ENCODE measurements at places on chromosomes 1 and 21.

- no peak for DNase-seq
Measured at GRCh38 chr1:224641030-224641429, 24.9 kb downstream of the CNIH3 start.

GRCh38 chr1:234969581-234970400 lies 158.8 kb downstream of the TOMM20 start:
- no peak for DNase-seq

- DNase-seq, result no peak
Measured at GRCh38 chr1:159923203-159924024, 1.9 kb downstream of the TAGLN2 start.

DNA sequence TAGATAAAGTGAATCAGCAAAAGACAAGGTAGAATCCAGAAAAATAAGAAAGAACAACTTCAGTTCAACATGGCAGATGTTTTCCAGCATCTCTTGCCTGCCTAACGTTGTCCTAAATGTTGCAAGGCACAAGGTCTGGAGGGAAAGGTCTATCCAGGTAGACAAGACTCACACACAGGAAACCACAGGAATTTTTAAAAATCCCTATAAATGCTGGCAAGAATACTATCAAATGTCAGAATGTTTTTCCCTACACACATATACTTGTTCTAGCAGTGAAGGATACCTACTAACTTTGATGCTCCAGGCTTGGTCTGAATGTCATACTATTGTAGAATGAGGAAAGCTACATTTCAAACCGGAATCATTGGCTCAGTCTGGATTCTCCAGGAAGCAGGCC lies 10.6 kb downstream of the GJA5 start:
- no peak for DNase-seq

GRCh38 chr21:45558044-45558721 lies 15.9 kb upstream of the SLC19A1 start:
- no peak for DNase-seq

DNA sequence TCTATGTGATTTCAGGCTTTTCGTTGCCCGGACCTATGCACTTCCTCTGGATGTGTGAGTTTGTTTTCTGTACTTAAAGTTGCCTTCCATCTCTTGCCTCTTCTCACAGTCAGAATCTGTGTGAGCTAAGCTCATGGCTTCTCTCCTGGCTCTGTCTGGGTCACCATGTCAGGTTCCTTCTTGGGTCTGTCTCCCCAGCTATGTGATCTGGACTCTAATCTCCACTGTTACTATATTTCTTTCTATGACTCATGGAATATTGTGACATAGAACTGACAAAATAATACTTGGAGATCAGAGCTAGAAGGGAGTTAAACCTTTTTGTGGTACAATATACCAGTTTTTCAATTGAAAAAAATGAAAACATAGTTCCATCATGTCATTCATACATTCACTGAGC lies 172.7 kb upstream of the FGGY start:
- DNase-seq, result no peak

- no peak for DNase-seq
Measured at GRCh38 chr1:174956976-174957375, 42.8 kb upstream of the CACYBP start.

- no peak for DNase-seq
Measured at GRCh38 chr1:14549897-14550620, 48.4 kb upstream of the KAZN start.

DNA sequence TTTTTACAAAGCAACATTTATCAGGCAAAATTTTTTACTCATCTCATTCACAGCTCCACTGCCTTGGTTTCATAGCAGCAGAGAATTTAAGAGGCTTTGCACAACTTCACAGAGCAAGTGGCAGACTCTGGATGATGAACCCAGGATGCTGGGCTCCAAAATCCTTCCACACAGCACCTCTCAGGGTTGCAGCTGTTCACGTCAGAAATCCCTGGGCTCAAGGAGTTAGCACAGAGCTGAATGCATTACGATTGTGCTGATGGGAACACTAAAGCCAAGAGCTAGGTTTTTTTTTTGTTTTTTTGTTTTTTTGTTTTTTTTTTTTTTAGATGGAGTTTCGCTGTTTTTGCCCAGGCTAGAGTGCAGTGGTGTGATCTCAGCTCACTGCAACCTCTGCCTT lies 2.4 kb upstream of the HTR6 start:
- DNase-seq, result no peak

DNA sequence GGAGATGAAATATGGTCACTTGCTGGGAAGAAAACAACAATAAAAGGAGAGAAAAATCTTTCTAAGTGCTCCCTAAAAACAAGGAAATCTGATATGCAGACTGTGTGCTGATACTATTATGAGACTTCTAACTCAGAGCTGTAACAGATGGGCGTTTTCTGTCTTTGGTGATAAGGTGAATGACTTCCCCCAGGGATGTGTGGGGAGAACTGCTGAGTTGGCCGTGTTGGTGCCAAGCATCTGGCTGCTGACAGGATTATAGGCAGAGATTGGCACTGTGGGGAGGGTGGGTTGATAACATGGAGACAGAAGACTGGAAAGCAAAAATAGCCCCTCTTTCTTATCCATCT lies 438.5 kb upstream of the PLXNA2 start:
- DNase-seq, result no peak

DNA sequence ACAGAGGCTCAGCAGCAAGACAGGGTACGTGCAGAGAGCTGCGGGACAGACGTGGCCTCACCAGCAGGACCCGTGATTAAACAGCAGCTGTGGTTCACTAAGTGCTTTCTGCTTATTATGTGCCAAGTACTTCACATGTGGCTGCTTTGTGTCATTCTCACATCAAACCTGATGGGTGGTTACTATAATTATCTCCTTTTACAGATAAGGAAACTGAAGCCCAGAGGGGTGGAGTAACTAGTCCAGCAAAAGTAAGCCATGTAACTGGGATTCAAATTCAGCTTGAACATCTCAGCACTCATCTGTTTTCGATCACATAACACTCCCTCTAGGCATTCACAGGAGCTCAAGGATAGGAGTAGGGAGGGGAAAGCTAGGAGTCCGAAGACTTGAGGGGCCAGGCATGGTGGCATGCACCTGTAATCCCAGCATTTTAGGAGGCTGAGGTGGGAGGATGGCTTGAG lies 50.8 kb upstream of the CLIC4 start:
- no peak for DNase-seq

DNA sequence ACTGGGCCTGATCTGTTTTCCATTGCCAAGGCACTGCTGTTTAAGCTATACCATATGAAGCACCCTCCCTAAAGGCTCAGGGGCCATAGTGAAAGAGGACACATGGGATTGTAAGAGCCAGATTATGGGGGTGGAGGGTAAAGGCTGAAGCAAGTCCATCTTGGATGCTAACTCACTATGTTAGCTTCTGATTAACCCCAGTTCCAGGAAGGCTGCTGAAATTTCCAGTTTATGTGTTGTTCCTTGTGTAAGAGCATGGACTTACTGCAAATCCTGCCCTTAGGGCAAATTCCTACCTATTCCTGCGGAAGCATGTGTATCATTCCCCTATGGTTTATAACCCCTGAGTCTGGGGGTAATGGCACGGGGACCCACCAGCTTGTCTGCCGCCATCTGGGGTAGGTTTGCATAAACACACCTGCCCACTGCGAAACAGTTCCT lies 91.8 kb upstream of the SERBP1 start:
- DNase-seq, result no peak

DNA sequence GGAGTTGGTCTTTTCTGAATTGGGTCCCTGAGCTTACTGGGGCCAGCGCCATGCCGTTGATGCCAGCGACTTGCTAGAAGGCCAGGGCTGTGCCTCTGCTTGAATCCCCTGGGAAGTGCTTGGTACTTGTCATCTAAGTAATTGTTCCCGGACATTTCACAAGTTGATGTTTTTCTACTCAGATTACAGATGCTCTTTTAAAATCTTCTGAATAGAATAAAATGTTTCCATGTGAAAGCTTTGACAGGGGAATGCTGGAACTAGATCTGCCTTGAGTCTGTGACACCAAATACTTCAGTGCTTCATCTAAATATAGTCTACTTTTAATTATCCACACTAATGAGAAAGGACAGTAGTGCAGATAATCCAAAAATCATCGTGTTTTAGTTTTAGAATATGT lies 38.3 kb downstream of the PTGFRN start:
- DNase-seq, result no peak

- no peak for DNase-seq
Measured at GRCh38 chr1:107464827-107465226, 324.0 kb downstream of the NTNG1 start.

DNA sequence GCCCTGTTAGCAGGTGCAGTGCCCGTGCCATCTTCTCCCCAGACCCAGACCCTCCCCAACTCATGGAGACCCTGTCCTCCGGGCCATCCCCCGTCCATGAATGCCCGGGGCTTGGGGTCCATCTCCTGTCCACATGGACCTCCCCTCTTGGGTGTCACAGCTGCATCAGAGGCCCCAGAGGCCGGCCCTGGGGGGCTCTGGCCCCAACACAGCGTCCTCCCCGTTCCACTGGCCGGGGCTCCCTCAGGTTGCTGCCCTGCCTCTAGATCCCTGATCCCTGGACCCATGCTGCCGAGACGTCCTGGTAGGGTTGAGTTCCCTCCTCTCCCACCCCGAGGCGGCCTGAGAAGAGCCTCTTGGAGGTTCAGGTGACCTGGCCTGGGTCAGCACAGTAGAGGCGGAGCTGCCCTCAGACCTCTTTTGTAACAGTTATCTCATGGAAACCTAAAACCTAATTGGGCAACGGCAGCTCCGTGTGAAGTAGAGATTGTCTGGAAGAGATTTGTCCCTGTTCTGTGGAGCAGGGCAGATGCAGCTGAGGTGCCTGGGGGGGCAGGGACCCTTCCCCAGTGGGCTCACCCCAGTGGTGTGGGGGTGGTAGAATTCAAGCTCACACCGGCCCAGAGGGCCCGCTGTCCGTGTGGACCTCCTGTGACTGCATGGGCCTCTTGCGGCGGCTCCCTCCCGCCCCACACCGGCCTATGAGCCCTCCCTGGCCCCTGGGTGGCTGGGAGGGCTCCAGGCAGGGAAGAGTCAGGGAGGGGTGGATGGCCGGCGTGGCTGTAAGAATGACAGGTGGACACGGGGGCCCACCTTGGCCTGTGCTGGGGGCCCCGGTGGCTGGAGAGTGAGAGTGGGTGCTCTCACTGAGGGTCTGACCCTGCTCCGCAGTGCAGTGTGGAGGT lies 56.1 kb downstream of the SKI start:
- no peak for DNase-seq

DNA sequence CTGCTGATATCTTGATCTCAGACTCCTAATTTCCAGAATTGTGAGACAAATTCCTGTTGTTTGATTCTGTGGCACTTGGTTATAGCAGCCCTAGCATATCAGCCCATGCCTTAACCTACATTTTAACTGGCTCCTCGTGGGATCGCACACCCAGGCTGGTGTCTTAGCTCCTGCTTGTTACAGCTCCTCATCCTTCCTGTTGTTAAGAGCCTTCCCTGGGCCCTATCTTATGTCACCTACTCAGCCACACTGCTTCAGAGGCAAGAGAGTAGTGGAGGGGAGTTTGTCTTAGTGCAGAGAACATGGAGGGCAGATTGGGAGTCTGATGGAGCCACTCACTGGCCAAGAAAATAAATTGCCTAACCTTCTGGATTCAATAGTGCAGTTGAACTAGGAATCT lies 131.0 kb downstream of the ROR1 start:
- no peak for DNase-seq

GRCh38 chr1:27689423-27690173 lies 17.6 kb upstream of the IFI6 start:
- no peak for DNase-seq

DNA sequence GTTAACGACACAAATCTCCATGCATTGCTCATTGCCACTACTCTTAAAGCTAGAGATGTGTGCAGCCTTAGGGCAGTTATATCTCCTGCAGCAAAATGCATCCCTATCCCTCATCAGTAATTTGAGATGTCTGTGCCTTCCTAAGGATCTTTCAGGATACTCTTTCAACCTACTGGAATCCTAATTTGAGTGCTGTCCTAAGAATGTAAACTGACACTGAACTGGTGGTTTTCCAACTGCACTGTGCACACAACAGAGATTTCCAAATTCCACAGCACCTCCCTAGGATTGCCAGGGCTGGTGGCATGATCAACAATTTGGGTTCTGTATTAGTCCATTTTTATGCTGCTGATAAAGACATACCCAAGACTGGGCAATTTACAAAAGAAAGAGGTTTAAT lies 193.9 kb downstream of the LTN1 start:
- DNase-seq, result no peak

- no peak for DNase-seq
Measured at GRCh38 chr1:65949230-65949626, 156.5 kb downstream of the PDE4B start.

- DNase-seq, result no peak
Measured at GRCh38 chr1:167911413-167911812, 2.5 kb downstream of the ADCY10 start.

DNA sequence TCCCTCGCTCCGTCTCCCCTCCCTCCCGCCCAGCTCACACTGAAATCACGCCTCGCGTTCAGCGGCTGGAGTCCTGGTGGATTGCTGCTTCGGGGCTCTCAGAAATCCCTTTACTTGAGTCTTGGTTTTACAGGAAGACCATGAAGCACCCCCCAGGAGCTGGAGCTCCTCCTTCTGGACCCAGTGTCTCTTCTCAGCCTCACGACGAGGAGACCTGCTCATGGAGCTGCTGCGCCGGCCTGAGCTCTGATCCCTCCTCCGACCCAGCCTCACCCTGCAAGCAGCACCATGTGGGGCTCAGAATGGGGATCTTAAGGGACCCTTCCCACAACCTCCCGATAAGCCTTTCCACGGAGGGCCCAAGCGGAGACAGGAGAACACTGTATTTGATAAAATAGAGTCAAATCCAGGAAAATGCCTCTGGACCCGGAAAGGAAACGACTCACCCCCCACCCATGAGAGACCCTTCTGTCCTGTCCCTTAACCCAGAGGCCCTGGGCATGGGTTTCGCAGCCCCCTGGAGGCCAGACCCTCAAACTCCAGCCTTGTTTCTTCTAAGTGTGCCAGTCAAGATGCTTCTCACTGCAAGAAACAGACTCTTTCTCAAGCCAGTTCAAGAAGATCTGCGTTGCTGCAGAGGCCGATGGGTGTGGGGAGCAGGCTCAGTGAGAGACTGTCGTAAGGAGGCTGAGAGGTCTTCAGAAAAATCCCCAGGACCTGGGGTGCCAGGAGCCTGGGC lies 26.1 kb downstream of the PDE9A start:
- no peak for DNase-seq

DNA sequence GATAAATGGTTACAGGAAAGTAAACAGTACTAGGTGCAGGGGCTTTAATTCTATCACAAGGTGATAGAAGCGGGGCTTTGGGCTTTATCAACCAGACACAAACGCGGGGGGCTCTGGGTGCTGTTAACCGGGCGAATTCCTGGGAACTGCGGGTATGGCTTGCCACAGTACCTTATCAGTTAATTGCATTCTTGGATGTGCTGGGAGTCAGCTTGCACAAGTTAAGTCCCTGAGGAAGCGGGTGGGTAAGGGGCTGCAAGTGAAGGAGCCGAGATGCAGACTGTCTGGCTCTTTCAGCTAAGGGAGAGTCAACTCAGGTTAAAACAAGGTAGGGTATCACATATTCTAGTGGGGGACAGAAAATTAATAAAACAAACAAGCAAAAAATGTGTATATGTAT lies 661 bp downstream of the GBP4 start:
- no peak for DNase-seq

GRCh38 chr1:2632561-2633361 lies at the start of gene MMEL1:
MMEL1 (minus strand) TSS chr1:2633016; CDS start chr1:2629484, 3,532 bp downstream.
- DNase-seq, result no peak

Measured in activated CD8-positive, alpha-beta memory T cell treated with anti-CD3 and anti-CD28 coated beads for 48 hours (primary cell).